Fibroblast of skin of back (primary cell): ENCODE measurements at places on chromosomes 12 and 14.

- no peak for DNase-seq
These were observed 13.5 kb downstream of the ANHX start for GRCh38 chr12:133222211-133222610.

DNA sequence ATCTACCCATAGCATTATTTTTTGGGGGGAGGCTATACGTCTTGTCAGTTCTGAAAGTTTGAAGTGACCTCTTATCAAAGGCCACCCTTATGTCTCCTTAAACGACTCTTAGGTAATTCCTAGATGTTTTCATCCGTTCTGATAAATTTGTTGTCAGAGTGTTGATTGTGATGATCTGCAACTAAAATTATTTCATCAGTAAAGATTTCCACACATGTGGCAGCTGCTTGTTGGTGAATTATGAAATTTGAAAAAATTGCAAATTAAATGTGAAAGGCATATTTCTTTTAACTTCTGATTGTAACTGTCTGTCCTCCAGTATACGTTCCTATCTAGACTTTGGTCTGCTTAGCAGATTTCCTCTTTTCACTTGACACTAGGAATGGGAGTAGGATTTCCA, 1.4 kb downstream of the ADIPOR2 start:
- DNase-seq = no peak

GRCh38 chr14:68651652-68652432, 141.0 kb downstream of the ZFP36L1 start:
- no peak for DNase-seq

GRCh38 chr12:100234166-100234565, 32.7 kb downstream of the DEPDC4 start:
- no peak for DNase-seq

GRCh38 chr12:75666939-75667334, 155.5 kb upstream of the KRR1 start:
- DNase-seq = no peak

GRCh38 chr12:108862588-108862959, 5.2 kb upstream of the SSH1 start:
- DNase-seq = no peak
